Midbrain (tissue), 1 donor: ENCODE measurements at places on chromosomes 3 and 15.

- no peak for DNase-seq
Observed at GRCh38 chr3:16888785-16889607, 4.2 kb downstream of the PLCL2 start.

- no peak for DNase-seq
Observed at GRCh38 chr3:22779737-22780136, 423.4 kb upstream of the UBE2E2 start.

DNA sequence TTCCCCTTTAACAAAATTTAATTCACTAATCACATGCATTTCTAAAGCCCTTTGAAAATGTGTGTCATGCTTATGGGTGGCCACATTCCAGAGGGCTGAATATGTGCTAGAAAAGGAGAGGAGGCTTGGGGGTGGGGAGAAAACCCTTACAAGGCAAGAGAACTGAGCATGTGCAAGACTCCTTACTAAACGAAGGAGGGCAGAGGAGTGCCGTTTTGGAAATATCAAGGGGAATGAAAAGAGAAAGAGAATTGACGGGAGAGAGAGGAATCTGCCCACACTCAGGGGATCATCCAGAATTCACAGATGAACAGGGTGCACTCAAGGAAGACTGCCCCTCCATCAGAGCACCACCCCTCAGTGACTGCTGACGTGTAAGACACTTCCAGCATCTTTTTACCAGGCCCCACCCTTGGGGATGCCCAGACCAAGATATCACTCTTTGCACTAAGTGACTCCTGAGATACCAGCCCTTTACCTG, 37.9 kb upstream of the TSC22D2 start:
- DNase-seq, result no peak

DNA sequence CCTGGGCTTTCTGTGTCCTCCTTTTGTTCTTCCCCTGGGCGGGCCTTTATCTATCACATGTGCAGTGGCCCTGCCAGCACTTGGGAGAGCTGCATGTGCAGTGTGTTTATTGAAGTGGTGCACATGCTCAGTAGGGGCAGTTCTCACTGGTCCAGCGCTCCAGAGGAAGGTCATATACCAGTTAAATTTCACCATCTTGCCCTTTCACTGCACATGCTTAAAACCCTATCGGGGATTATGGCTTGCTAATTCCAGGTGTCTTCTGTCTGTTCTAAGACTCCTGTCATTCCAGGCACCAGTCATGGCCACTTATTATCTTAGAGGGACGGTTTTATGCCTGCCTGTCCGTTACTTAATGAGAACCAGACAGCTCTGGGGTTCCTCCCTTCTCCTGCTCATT, 52.2 kb downstream of the ROPN1B start:
- DNase-seq, result no peak

DNA sequence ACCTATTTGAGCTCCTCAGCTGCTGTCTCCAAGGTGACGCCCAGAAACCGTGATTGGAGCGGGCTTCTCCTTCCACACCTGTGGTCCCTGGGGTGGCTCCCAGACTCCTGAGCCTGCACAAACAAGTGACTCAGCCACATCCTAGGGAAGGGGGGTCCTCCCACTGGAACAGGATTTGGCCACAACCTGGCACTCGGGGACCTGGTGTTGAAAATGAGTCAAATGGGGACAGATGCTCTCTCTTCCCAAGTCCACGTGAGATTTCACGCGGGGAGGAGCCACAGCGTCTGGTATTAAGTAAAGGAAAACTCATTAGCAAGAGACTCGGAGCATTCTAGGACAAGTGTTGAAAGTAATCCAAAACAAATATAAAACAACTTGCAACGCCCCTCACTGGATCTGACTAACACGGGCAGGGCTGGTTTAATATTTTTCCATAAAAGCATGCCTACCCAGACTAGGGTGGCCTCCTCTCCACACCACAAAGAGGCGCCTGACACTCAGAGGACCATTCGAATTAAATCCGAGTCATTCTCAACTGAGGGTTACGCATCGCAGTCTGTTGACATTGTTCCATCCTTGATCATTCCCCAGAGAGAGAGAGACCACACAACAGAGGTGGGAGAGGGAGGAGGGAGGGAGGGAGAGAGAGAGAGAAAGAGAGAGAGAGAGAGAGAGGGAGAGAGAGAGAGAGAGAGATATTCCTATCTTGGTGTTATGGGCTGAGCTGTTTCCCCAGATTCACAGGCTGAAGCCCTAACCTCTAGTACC, 74.4 kb downstream of the MGLL start:
- no peak for DNase-seq

DNA sequence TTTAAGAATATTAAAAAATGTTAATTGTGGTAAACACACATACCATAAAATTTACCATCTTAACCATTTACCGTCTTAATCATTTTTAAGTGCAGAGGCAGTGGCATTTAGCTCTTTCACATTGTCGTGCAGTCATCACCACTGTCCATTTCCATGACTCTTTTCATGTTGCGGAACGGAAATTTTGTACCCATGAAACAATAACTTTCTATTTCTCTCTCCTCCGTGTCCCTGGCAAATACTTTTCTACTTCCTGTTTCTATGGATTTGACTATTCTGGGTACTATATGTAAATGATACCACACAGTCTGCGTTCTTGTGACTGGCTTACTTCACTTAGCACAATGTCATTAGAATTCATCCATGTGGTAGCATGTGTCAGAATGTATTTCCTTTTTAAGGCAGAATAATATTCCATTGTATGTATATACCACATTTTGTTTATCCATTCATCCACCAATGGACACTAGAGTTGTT, 27.9 kb downstream of the AKAP13 start:
- DNase-seq, result no peak

DNA sequence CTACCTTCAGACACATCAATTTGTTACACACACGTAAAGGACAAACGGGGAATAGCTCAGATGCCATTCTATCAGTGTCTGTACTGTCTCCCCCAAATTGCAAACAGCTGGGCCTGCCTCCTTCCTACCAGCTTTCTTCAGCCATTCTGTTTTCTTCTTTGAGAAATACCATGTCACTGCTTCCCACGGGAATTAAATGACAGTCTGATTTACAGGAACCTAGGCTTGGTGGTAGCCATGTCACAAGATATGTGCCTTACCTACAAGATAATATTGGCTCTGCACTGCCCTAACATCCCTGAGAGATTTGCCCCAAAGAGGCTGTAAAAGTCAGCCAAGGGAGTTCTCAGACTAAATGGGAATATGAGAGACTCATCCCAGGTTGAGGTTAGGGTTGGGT, 308.3 kb downstream of the LRTM1 start:
- no peak for DNase-seq

- DNase-seq, result peak; percentile 38
Observed at GRCh38 chr3:24521420-24522145, 26.9 kb upstream of the THRB start.

- peak; percentile 38 for DNase-seq
Observed at GRCh38 chr15:77060546-77060945, 10.4 kb downstream of the TSPAN3 start.

GRCh38 chr3:32449691-32450090, 53.0 kb downstream of the CMTM6 start:
- no peak for DNase-seq

DNA sequence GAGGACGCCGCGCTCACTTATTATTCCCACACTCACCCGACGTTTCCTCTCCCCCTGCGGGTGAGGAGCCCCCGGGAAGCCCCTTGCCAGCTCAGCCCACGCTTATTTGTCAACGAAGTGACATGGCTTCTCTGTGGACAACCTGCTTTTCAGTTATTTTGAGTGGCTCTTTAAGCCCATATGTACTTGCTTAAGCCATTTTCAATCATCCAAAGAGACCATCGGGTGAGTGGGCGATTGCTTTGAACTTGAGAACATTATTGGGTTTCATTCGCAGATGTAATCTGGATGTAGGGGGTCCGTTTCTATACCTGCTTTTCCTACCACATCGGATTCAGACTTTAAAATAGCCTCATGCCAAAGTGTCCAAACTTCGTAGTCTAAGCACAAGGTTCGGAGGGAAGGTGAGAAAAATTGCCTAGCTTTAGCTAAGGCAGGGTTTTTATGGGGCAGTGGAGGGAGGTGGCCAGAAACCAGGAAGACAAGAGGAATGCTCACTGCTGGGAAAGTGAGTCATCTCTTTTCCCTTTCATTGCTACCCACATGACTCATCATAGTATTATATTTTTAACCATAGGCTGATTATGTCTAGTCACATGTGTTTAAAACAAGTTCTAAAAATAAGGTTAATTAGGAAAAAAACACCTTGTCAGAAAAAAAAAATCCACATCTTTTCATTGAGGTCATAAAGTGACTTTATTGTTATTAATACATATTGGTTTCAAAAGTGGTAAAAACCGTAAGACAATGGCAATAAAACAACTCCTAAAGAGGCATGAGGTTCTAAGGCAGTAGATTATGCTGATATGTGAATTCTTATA, 773.1 kb upstream of the NR2F2 start:
- DNase-seq, result no peak

- DNase-seq, result no peak
Observed at GRCh38 chr3:132232231-132232792, 84.9 kb upstream of the ACP3 start.

DNA sequence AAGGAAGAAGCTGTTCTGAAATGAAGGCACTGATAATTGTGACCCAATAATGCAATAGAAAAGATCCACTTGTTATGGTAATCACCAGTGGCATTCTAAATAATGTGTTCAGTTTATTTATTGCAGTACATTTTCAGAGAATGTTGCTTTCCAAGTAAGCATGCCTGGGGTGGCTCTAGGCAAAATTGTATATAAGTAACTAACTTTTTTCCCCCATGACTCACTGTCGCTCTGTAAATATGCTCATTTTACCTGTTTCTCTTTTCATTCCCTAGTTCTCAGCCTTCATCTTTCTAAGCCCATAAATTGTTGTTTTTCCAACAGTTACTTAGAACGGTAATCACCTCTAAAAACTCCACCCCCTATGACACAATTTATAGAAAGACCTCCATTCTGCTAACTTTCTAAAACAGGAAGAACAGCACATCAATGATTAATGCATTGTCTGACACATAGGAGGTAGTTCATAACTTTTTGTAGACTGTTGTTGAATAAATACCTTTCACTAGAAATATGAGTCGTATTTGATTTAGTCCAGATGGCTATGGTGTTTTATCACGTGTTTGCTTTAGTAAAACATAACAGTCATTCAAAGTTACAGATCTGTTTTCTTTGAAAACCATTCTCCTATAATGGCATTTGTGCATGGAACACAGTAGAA, 143.1 kb downstream of the LSAMP start:
- no peak for DNase-seq

GRCh38 chr15:88835646-88836045, 32.4 kb downstream of the ACAN start:
- no peak for DNase-seq

- DNase-seq, result peak; percentile 84
Observed at GRCh38 chr3:56702490-56703315, 19.6 kb upstream of the TASOR start.

DNA sequence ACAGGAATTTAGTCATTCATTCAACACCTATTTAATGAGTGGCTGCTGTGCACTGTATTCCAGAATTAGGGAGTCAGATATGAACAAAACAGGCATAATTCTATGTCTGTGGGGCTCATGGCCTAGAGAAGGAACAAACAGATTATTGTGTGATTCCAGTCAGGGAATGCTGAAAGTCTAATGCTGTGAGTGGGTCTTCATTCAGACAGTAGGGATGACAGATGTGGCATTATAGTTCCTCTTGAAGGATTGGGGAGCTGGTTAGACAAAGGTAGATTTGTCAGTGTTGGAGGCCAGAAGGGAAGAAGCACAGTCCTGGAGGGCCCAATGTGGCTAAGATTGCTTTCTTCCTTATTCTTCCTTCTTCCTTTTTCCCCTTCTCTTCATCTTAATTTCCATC, 226.4 kb upstream of the EIF1B start:
- no peak for DNase-seq

- no peak for DNase-seq
Observed at GRCh38 chr3:122902326-122902725, 107.5 kb downstream of the SLC49A4 start.

DNA sequence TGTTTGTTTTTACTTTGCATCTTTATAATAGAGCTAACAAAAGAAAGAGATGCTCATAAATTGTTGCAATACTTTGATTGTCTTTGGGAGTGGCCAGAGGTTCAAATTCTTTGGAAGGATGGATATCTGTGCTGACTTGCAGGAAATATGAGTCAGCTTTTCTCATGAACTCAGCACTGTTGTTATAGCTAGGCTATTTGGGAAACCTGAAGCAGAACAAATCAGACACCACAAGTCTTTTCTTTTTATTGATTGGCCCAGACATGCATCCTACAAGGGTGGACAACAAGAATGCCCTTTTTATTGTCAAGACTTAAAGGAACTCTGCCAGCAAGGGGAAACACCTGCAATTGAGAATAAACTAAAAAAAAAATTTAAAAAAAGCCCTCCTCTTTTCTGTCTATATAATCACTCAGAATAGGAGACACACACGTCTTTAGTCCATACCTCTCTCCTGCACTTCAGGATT, 4.6 kb upstream of the DENND4A start:
- DNase-seq, result no peak

- no peak for DNase-seq
Observed at GRCh38 chr15:87959080-87959479, 297.5 kb downstream of the NTRK3 start.

- no peak for DNase-seq
Observed at GRCh38 chr3:134205451-134205850, 45.2 kb downstream of the RYK start.

DNA sequence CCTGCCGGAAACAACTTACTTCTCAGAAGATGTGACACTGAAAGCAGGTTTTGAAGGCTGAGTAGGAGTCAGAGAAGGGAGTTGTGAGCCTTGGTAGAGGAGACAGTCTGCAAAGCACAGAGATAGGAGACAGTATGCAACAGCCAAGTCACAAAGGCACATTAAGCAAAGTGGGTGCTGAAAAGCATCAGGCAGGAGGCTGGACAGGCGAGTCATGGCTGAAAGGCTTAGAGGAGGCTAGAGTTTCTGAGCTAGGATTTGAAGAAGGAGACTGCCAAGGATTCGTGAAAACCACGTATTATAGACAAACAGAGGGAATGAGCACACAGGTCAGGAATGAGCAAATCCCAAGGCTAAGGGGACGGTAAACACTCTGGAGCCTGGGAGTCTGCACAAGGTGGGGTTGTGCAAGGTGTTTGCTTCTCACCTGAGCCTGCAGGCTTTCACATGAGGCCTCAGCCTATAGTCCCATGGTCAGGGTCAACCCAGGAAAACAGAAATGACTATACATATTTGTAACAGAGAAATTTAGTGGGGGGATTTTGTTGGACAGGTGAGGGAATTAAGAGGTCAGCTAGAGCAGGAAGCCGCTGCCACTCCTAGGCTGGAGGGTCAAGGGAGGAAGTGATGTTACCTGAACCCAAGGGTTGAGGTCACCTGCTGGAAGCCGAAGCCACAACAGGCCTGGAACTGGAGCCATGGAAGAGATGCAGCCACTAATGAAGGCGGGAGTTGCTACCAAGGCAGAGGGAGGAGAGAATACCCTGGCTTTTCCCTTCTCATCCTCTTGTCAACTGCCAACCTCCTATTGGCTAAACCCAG, 23.1 kb upstream of the TRIM71 start:
- DNase-seq, result no peak
